Stimulated activated CD4-positive, alpha-beta T cell treated with anti-CD3 and anti-CD28 coated beads, TNF-alpha, amount 100 ng/mL, for 48 hours (primary cell): ENCODE measurements at places on chromosomes 3 and 15.

GRCh38 chr3:7543294-7543880, 682.5 kb downstream of the GRM7 start:
- DNase-seq, result no peak

- no peak for DNase-seq
Observed at GRCh38 chr15:71136159-71136783, 21.0 kb downstream of the THSD4 start.

GRCh38 chr15:33292717-33293307, 18.0 kb upstream of the RYR3 start:
- peak; percentile 31 for DNase-seq

- peak; percentile 43 for DNase-seq
Observed at GRCh38 chr3:132535575-132536441, 61.3 kb upstream of the ACKR4 start.

- no peak for DNase-seq
Observed at GRCh38 chr3:161914703-161915417, 418.3 kb downstream of the OTOL1 start.

DNA sequence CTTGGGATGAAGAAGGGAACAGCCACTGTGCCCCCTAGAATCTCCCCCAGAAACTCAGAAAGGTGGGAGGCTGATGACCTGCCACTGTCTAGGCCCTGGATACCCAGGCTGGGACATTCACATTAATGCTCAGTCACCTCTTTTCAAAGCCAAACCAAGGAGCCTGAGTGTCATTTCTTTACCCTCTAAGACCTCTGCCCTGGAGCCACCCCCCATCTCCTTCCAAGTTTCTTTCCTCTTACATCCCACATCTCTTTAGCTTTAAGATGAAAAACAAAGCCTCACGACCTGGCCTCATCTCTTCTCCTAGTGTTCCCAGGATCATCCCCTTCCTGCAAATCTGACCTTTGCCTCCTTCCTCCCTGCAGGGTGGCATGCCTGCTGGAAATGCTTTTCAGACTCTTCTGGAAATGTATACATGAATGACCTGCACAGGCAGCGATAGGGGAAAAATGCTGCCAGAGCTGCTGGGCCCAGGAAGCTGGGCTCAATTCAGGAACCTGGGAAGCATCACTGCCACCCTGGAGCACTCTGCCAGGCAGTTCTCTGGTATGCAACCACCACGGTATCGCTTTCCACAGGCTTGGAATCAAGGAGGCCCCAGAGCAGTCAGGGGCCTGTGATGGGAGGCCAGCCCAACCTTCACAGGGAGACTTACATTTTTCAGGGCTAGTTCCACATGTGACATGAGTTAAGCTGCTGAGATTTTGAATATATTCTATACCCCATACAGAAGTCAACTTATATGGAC, 67.6 kb downstream of the DAPK2 start:
- no peak for DNase-seq

GRCh38 chr3:118963711-118964110, 70.9 kb downstream of the IGSF11 start:
- DNase-seq, result no peak

DNA sequence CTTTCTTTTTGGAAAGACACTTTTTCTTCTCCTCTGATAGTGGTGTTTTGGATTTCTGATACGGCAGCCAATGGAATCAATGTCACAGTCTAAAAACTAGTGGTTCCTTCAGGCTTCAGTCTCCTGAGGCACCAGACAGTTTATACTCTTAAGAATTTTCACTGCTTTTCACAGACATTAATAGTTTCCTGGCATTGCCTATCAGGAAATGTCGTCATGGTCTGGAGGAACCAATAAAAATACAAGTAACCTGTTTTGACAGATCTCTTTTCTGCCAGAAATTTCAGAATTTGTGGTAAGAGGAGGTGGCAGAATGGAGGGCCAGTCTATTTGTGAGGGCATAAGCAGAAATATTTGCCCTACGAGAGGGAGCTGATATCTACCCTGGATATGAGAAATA, 44.8 kb downstream of the FILIP1L start:
- DNase-seq, result no peak

DNA sequence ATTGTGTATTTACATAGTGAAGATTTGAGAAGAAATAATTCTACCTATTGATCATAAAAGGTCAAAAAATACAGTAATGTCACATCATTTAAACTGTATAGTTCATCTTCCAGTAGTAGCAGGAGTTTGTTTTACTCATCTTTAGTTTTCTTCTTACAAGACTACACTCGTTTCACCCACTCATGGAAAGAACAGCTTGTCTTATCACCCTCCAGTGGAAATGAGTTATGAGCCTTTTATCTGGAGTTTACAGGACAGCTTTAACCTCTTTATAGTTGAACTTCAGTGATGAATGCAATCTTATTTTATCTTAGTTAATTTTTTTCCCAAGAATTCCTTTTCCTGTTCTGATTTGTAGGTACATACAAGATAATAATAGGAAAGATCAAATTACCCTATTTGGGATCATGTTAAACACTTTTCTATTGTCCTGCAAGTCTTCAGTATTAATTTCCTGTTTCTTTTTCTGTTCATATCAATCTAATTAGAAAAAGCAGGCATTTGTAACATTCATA, 36.8 kb downstream of the RBMS3 start:
- no peak for DNase-seq

GRCh38 chr3:60758831-60759230, 492.4 kb downstream of the FHIT start:
- DNase-seq, result no peak

- no peak for DNase-seq
Observed at GRCh38 chr15:74378848-74379247, 11.4 kb upstream of the CYP11A1 start.

DNA sequence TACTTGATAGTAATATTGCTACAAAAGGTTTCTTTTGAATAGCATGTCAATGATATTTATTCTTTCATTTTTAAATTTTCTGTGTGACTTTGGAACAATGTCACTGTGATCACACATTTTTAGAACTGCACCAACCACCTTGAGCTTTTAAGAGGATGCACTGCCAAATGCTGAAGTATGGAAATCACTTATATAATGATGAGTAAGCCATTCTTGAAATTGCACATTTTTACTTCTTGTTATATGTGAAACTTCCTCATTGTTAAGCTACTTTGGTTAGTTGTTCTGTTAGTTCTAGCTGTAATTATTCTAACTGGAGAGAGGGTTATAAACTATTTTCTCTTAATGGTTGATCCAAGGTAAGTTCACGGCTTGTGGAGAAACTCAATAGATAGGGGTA, 547.5 kb downstream of the ZIC1 start:
- no peak for DNase-seq

- DNase-seq, result no peak
Observed at GRCh38 chr3:186075931-186076567, 32.8 kb downstream of the ETV5 start.

DNA sequence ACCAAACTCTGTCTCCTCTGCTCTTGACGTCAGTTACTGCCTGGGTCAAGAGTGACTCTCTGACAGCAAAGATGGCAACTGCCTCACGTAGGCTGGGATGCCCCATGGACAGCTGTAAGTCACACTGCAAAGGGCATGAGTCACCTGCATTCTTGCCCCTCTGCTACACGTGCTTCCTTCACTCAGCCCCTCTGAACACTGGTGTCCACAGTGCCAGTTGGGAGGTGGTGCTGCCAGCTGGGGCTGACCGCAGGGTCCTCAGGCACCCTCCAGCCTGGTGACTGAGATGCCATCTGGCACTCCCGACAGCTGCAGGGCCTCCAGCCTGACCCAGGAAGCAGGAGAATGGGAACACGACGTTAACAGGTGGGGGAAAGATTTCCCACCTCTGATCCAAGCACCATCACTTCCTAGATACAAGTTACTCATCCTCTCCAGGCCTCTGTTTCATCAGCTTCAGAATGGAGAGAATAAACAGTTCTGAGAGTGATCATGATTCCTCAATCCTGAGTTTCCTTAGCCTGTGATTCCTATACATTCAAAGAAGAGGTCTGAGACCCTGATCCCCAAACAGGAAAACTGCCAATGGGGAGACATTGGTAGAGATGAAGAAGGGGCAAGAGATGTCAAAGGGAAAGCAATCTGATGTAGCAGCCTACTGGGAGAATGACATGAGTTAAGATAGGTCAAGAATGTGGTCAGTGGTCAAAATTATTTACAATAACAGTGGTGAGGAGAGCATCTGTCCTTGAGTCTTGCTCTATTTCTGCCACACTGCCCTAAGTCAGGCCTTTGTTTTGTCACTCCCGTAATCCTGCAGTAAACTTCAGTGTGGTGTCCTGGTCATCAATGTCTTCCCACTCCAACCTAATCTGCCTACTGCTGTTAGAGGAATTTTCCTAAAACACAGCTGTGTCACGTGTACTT, 86.1 kb upstream of the BCL6 start:
- no peak for DNase-seq

GRCh38 chr3:108391917-108392593, 95.7 kb downstream of the HHLA2 start:
- DNase-seq, result no peak

- DNase-seq, result peak; percentile 29
Observed at GRCh38 chr3:128076483-128077201, 24.4 kb downstream of the SEC61A1 start.

DNA sequence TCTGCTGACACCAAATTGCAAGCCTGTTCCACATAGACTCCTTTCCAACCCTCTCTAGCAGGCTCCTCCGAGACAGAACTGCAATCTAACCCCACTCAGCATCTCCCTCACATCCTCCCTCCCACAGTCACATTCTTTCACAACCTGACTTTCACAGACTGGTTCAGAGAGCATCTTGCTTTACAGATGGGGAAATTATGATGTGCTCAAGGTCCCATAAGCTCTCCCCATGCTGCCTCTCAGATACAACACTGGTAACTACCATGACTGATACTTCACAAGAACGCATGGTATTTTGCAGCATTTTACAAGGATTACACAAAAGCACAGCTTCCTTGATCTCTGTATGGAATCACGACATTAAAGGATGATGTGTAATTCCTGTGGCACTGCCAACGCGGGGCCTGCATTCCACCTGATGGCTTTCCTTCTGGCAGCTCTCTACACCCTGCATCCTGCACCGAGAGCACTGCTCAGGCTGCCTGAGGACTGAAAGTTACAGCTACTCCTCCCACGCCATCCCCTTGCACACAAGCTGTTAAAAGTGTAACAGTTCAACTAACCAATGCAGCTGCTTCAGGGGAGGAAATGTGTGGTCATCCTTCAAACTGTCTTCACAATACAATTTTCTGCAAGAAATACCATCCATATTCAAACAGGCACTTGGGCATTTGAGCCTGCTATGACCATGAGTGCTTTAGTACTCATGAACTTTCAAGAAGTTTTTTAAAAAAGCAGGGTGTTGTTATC, 27.6 kb downstream of the TBC1D2B start:
- no peak for DNase-seq

DNA sequence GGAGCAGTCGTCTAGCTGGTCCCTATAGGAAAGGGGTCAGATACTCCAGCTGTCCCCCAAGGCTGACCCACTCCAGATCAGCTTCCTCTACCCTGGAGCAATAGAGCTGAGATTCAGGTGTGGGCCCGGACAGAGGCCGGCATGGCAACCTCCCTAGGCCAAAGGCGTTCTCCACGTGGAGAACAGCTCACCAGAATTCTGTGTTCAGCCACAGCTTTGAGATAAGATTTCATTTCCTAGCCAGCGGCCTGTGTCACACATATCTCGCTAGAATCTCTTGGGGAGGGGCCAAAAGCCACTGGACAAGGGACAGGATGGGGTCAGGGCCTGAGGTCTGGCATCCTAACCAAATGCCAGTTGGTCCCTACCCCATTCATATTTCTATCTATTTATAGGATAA, 20.1 kb downstream of the SRGAP3 start:
- no peak for DNase-seq

DNA sequence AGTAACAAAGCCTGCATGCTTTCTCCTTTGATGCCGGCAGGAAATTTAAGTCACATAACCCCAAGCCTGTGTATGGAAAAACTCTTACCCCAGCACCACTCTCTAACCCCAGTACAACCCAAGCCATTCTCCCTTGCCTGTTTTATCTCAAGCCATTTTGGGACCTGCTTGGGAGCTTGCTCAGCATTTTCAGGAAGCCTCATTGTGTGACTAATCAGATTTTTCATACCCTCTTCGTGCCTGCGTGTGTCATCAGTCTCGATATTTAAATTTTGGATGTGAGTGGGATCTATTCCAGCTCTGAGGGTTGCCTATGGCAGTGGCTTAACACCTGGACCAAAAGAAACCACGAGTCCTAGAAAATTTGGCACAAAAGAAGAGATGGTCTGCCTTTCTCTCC, 426.2 kb downstream of the SQOR start:
- no peak for DNase-seq

- no peak for DNase-seq
Observed at GRCh38 chr15:52879904-52880303, 89.8 kb upstream of the ONECUT1 start.

- peak; percentile 3 for DNase-seq
Observed at GRCh38 chr15:29925227-29926082, 103.2 kb upstream of the TJP1 start.

- no peak for DNase-seq
Observed at GRCh38 chr15:72037321-72037720, 80.6 kb downstream of the MYO9A start.

- no peak for DNase-seq
Observed at GRCh38 chr3:50551681-50552435, 15.7 kb downstream of the C3orf18 start.

GRCh38 chr15:81270781-81271491, 53.0 kb downstream of the STARD5 start:
- no peak for DNase-seq

GRCh38 chr3:150105886-150106612, 135.4 kb upstream of the PFN2 start:
- DNase-seq, result no peak

GRCh38 chr3:55854494-55854893, 367.4 kb upstream of the WNT5A start:
- DNase-seq, result no peak

GRCh38 chr3:123688241-123688747, 103.4 kb upstream of the HACD2 start:
- DNase-seq, result no peak

- no peak for DNase-seq
Observed at GRCh38 chr3:39727415-39727814, 82.0 kb upstream of the MYRIP start.

GRCh38 chr3:172836390-172836997, 86.0 kb downstream of the ECT2 start:
- DNase-seq, result no peak

DNA sequence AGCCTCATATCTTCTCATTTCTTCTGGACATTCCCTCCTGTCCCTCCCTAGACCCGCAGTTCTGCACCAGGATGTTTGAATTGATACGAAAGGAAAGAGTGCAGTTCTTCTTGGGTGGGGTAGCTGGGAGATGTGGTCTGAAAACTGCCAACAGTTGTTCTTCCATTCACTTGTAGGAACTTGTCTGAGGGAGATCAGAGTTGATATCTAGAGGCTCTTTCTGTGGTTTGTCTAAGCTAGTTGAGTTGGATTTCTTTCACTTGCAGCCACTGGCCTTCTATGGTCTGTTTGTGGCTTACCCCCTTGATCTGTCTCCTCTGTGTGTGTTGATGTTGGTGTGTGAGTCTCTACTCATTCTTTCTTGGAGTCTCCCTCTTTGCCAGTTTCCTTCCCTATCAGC, 42.5 kb upstream of the PIK3CB start:
- DNase-seq, result no peak

- DNase-seq, result no peak
Observed at GRCh38 chr15:66580643-66581042, 14.8 kb upstream of the LCTL start.

- no peak for DNase-seq
Observed at GRCh38 chr3:98914210-98915080, 12.9 kb upstream of the DCBLD2 start.
